ENCODE measurements at places on chromosomes 7 and 10. TPM values are rescaled to one million over a fixed set of nuclear protein-coding genes. Genes with fewer than 3 reads are reported as not detected.
A peak's percentile ranks its signal among the peaks of the same experiment; 100 is the strongest.

Gene SPDYE6
- not detected for total RNA-seq

Gene C10orf88
- total RNA-seq, result 12.3 TPM

DNA sequence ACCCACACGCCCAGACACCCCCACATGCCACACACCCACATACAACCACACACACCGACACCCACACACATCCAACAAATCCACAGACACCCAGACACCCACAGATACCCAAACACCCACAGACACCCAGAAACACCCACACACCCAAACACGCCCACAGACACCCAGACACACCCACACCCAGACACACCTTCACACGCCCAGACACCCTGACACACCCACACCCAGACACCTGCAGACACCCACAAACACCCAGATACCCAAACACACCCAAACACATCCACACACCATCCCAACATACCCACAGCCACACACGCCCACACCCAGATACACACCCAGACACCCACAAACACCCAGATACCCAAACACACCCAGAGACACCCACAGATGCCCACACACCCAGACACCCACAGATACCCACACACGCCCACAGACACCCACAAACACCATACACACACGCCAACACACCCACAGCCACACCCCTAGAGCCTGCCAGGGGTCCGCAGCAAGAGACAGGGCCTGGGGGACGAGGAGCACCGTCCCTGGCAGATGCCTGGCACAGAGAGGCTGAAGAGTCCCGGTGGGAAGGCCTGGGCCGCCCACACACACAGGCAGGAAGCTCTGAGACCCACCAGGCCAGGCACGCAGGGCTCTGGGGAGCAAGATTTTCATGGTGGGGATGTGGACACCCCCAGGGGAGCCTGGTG is 28.5 kb downstream of the CYP2W1 start:
- H3K36me3 ChIP-seq, result no peaks in the 10 kb centered on the region
- peaks cover 15% of the 10 kb centered on the region for H3K4me1 ChIP-seq
- no peaks in the 10 kb centered on the region for H3K27me3 ChIP-seq
- DNase-seq, result peak; percentile 23
- H3K27ac ChIP-seq, result no peak overlapping the region
- H3K4me3 ChIP-seq, result no peak overlapping the region

- no peaks in the 10 kb centered on the region for H3K27me3 ChIP-seq
- H3K4me3 ChIP-seq, result no peak overlapping the region
- H3K4me1 ChIP-seq, result no peaks in the 10 kb centered on the region
- no peaks in the 10 kb centered on the region for H3K36me3 ChIP-seq
- no peak for DNase-seq
- H3K27ac ChIP-seq, result no peak overlapping the region
Measured at GRCh38 chr7:803243-803635, 29.0 kb upstream of the SUN1 start.

GRCh38 chr10:35213699-35214098 is 87.1 kb downstream of the CREM start:
- peaks cover 15% of the 10 kb centered on the region for H3K4me1 ChIP-seq
- no peaks in the 10 kb centered on the region for H3K27me3 ChIP-seq
- no peaks in the 10 kb centered on the region for H3K36me3 ChIP-seq
- H3K4me3 ChIP-seq, result no peak overlapping the region

DNA sequence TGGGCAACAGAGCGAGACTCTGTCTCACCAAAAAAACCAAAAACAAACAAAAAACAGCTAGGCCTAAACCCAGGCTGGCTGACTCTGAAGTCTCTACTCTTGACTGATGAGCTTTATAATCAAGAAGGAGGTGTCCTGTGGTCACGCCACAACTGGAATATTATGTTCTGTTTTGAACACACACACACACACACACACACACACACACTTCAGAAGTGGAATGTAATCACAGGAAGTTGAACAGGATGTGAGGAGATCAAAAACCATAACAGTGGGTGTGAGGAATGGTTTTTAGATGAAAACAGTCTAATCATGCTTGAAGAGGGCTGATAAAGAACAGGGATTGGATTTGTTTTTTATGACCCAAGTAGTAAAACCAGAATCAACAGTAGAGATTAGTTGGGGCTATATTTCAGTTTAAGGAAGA is 51.1 kb upstream of the IL6 start:
- no peak overlapping the region for H3K4me3 ChIP-seq
- DNase-seq, result peak; percentile 77
- H3K4me1 ChIP-seq, result peaks cover 81% of the 10 kb centered on the region

GRCh38 chr10:113108194-113108835 is 158.3 kb downstream of the TCF7L2 start:
- no peaks in the 10 kb centered on the region for H3K36me3 ChIP-seq
- no peaks in the 10 kb centered on the region for H3K27me3 ChIP-seq
- no peaks in the 10 kb centered on the region for H3K4me1 ChIP-seq
- no peak overlapping the region for H3K4me3 ChIP-seq

Gene HOXA5
- total RNA-seq, result not detected

Gene AKAP9
- total RNA-seq, result 88.5 TPM

Gene OR2A2
- not detected for total RNA-seq

DNA sequence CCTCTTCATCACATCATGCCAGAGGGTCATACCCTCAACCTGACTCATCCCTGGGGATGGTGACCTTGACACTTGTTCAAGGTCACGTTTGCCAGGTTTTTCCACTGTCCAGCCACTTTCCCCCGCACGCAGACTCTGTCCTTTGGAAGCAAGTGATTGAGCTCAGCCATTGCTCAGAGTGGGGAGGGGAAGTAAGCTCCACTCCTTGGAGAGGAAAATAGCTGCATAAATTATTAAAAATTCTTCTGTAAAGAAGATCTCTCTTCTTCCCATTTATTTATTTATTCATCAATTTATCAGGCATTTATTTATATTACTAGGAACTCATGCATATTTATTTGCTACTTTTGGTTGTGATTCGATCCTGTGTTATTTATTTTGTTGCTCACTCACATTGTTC is 88.0 kb downstream of the GLRX3 start:
- no peaks in the 10 kb centered on the region for H3K27me3 ChIP-seq
- no peak for DNase-seq
- no peaks in the 10 kb centered on the region for H3K4me1 ChIP-seq

DNA sequence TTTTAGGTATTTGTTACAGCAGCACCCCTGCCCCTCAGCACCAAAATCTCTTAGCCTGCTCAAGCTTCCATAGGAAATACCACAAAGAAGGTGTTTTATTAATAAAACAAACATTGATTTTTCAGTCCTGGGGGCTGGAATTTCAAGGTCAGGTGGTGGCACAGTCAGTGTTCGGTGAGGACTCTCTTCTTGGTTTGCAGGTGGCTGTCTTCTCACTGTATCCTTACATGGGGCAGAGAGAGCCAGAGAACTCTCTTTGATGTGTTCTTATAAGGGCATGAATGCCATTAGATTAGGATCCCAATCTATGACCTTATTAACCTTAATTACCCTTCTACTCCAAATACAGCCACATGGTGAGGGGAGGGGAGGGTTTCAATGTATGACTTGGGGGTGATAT is 112.3 kb upstream of the PFKP start:
- H3K27me3 ChIP-seq, result no peaks in the 10 kb centered on the region
- no peak for DNase-seq
- no peak overlapping the region for H3K27ac ChIP-seq
- H3K4me3 ChIP-seq, result no peak overlapping the region
- no peaks in the 10 kb centered on the region for H3K36me3 ChIP-seq

DNA sequence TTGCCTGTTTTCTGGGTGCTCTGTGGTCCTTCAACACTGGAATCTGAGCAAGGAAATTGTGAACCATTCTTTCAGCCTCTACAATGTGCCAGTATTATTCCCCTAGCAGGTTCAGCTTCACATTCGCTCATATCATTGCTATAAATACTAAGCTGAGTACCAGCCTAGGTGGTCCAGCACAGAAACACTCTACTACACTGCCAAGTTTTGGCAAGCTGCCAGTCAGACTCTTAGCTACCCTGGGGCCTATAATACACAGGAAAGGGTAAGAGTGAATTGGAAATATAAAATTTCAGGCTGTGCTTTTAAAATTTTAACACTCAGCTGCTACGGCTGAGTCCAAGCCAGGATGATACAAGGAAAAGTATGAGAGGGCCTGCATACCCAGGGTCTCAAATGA is 49.9 kb upstream of the PPP1R3A start:
- no peak for DNase-seq
- H3K4me3 ChIP-seq, result no peak overlapping the region
- H3K4me1 ChIP-seq, result no peaks in the 10 kb centered on the region
- H3K36me3 ChIP-seq, result no peaks in the 10 kb centered on the region

Gene CCDC6
- total RNA-seq, result 20.9 TPM

DNA sequence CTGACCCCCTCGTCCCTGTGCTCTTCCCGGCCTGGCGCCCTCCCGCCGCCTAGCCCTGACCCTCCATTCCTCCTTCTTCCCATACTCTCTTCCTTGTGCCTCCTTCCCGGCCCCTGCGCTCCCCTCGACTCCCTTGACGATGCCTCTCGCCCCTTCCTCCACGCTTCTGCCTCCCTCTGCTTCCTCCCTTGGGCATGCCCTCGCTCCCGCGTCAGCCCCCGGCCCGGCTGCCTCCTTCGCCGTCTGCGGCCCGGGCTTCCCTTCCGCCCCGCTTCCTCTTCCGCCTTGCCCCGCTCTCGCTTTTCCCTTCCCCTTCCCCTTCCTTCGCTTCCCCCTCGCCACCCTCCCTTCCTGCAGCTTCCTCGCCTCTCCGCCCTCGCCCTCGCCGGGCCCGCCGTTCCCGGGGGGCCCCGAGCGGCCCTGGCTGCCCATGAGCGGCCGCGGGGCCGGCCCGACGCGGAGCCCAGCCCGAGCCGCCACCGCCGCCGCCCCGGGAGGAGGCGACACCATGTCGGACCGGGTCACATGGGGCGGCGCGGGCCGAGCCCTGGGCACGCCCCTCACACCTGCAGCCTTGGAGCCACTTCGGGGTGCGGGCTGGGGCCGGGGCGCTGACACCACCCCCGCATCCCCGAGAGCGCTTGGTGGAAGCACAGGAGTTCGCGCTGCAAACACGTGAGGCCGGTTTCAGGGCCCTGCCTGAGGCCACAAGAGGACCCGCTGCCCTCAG is at the start of gene FBXW4:
FBXW4 (minus strand) TSS at position 497 of the 730 bp plus-strand sequence; CDS start at position 432, 65 bp downstream.
- peak within 1 kb of the TSS; percentile 86 for H3K4me3 ChIP-seq
- H3K27me3 ChIP-seq, result no peaks in the 10 kb centered on the region
- H3K27ac ChIP-seq, result peak within 1 kb of the TSS; percentile 99

- DNase-seq, result no peak
- H3K27ac ChIP-seq, result no peak overlapping the region
- no peak overlapping the region for H3K4me3 ChIP-seq
- H3K4me1 ChIP-seq, result no peaks in the 10 kb centered on the region
Measured at GRCh38 chr10:108624052-108624451, 1299.3 kb downstream of the XPNPEP1 start.

Gene PPP2R2D
- total RNA-seq, result 49.2 TPM

Gene NYAP1
- 0.38 TPM for total RNA-seq

- no peak overlapping the region for H3K4me3 ChIP-seq
Measured at GRCh38 chr10:43230909-43231522, 35.8 kb downstream of the RASGEF1A start.

DNA sequence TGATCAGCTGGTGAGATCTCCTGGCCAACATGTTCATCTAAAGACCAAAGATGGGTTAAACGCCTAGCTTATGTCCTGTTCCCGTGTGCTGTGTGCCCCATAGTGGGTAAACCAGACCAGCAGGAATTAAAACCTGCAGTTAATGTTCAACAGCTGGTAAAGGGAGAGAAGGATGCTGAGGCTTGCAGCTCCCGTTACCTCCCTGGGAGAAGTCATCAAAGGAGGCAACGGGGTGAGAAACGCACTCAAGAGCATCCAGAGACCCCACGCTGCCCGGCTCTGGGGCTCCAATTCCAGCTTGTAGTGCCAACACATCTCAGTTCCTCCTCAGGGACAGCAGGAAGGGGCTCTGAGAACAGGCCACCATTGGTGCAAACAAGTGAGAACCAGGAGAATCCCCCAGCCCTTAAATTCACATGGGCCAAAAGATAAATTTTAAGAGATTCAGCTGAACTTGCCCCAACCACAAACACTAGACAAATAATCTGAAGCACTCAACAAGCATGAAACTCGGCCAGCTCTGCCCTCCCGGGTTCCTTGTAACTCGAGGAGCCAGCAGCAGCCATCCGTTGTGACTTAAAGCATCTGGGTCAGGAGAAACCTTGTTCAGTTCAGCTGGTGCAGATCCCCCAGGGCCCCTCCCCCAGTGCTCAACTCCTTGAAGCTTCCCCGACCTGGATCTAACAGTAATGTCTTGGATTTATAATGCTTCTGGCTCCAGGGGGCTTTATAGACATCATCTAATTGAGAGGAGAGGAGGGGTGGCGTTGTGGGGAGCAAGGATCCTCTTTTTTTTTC is 29.4 kb downstream of the FAM241B start:
- no peaks in the 10 kb centered on the region for H3K4me1 ChIP-seq
- H3K27me3 ChIP-seq, result peaks cover 9% of the 10 kb centered on the region
- H3K27ac ChIP-seq, result no peak overlapping the region
- no peak for DNase-seq
- H3K36me3 ChIP-seq, result no peaks in the 10 kb centered on the region

Gene FGFR2
- total RNA-seq, result 0.58 TPM

Gene GPR85
- not detected for total RNA-seq

DNA sequence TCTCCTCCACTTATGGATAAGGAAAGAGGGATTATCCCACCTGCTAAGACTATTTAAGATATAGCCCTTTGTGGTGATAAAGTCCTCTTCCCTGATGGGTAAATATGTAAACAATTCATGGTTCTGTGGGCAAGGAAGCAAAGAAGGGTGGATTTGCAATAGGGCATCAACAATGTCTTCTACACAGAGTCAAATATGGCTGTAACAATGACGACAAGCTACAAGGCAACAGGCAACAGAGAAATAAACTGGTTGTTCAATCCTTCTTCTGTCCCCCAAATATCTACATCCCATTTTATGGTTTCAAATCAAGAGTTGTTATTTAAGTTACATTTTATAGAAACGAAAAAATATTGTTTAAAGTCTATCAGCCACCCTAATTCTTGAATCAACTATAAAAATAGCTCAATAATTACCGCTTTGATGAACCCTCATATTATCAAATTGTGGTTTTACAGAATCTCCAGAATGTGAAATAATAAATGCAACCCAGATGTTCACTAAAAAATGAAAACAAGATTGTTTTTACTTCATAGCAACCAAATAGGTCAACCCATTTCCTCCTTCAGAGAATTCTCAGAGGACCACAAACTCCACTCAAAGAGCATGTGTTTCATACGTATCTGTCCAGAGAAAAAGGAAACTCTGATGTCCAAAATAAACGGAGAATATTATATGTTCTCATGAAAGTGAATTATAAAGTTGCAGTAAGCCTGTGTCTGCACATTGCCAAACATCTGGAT is 13.8 kb downstream of the CYTH3 start:
- peak; percentile 18 for DNase-seq
- no peaks in the 10 kb centered on the region for H3K27me3 ChIP-seq
- H3K4me3 ChIP-seq, result no peak overlapping the region
- peaks cover 40% of the 10 kb centered on the region for H3K4me1 ChIP-seq
- peak overlapping the region; percentile 6 for H3K27ac ChIP-seq
- H3K36me3 ChIP-seq, result no peaks in the 10 kb centered on the region

- H3K27me3 ChIP-seq, result no peaks in the 10 kb centered on the region
- no peak overlapping the region for H3K27ac ChIP-seq
- no peaks in the 10 kb centered on the region for H3K36me3 ChIP-seq
- no peak for DNase-seq
Measured at GRCh38 chr7:18504965-18505364, 9.4 kb downstream of the HDAC9 start.

Gene VTI1A
- total RNA-seq, result 48.5 TPM

GRCh38 chr7:148927123-148928045 is 43.3 kb upstream of the EZH2 start:
- no peaks in the 10 kb centered on the region for H3K27me3 ChIP-seq
- no peak overlapping the region for H3K27ac ChIP-seq
- H3K36me3 ChIP-seq, result no peaks in the 10 kb centered on the region

Gene GDF2
- total RNA-seq, result not detected

Gene HGF
- not detected for total RNA-seq

Gene ANKRD26
- 11.6 TPM for total RNA-seq

Measured in CD4-positive, alpha-beta memory T cell (primary cell).